Fibroblast of gingiva (primary cell): ENCODE measurements at places on chromosomes 2 and 18.

DNA sequence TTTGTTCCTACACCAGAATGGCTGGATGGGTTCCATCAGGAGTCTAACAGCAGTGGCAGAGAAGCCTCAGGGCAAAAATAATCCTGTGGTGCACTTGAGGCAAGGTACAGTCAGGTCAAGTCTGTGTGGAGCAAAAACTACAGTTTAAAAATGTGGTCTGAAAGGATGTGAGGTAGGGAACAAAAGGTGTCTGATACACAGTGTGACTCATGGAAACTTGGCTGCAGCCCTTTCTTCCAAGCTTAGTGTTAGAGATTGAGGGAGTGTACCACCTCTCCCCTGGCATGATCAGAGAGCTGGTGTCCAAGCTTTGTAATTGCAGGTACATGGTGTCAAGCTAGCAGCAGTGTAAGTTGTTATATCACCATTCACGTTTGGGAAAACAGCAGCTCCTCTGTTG, 8.9 kb downstream of the ANKAR start:
- no peak for DNase-seq

DNA sequence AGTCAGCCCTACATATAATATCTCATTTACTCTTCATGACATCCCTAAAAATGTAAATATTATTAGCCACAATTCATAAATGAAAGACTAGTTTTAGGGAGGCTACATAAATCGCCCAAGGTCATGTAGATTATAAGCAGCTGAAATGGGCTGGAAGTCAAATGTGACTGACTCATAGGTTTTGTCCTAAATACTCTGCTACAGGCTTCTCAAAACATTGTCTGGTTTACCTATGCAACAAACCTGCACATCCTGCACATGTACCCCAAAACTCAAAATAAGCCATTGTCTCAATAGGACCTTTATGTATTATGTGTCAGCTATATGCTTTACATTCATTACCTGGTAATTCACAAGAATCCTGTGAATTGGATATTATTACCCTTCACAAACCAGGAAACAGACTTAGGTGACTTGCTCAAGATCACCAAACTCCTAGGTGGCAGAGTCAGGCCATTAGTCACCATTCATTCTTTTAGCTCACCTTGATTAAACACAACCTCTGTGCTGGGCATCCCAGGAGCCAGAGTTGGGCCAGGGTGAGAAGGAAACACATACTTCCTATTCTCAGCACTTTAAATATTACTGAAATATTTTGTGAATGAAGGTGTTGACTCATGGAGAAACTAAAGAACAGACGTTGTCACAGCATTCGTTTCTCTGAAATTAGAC, 69.4 kb upstream of the CPO start:
- no peak for DNase-seq

DNA sequence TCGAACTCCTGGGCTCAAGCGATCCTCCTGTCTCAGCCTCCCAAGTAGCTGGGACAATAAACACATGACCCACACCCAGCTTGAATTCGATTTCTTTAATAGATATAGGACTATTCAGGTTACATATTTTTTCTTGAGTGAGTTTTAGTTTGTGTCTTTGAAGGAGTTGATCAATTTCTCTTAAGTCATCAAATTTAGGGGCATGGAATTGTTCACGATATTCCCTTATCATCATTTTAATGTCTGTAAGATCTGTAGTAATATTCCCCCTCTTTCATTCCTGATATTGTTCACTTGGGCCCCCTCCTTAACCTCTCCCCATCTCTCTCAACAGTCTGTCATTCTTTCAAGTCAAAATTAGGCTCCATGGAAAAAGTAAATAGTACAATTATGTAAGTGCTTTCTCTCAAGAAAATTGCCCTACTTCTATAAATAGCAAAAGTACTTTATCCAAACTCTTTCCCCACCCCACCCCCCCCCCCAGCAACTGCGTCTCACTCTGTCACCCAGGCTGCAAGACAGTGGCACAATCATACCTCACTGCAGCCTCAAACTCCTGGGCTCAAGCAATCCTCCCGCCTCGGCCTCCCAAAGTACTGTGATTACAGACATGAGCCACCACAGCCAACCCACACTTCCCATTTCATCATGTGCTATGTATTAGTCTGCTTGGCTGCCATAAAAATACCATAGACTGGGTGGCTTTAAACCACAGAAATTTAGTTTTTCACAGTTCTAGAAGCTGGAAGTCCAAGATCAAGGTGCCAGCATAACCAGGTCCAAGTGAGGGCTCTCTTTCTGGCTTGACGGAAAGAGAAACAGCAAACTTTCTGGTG, 20.1 kb downstream of the WDR33 start:
- DNase-seq, result no peak

DNA sequence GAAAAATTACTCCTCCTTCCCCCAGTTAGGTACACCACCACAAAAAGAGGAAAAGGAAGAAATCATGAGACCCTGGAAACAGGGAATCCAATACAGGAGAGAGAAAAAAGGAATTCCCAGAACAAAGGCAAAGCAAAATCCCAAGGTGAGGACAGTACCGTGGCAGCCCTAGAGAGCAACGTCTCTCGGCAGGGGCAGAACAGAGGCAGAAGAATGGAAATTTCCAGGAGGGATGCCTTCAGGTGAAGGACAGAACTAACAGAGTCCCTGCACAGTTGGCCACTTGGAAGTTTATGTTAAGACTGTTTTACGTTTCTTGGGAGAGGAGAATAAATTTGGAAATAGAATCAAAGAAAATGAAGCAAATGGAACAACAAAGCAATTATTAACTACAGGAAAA, 27.7 kb downstream of the GRB14 start:
- no peak for DNase-seq

- DNase-seq, result no peak
Observed at GRCh38 chr2:216399621-216400020, 12.7 kb upstream of the SMARCAL1 start.

DNA sequence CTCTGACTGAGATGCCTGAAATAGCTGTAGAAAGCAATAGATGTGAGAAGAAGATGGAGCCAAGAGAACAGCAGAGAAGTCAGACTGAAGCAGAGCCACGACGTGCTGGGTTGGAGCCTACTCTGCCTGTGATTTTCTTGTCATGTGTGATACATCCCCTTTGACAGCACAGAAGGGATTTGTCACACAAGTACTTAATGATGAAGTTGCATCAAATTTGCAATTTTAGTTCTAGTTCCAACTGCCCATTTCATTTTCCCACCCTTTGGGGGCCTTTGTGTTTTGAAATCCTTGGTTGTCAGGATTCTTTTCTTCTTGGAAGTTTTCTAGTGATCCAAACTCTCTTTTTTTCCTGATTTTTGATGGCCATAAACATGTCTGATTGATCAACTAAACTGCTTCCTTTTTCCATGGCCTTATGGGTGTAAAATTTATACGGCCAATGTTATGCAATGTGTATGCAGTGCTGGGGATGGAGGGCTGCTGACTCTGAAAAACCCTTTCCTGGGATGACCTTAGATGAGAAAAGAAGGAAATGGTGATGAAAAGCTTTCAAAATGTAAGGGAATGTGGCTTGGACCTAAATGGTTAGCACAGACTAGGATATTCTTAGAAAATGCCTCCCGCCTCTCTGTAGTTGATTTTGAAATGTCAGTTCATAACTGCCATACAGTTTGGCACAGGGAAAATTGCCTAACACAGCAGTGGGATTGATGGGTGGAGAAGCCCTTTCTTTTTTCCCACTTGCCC, 9.6 kb upstream of the B3GNT2 start:
- DNase-seq, result no peak

DNA sequence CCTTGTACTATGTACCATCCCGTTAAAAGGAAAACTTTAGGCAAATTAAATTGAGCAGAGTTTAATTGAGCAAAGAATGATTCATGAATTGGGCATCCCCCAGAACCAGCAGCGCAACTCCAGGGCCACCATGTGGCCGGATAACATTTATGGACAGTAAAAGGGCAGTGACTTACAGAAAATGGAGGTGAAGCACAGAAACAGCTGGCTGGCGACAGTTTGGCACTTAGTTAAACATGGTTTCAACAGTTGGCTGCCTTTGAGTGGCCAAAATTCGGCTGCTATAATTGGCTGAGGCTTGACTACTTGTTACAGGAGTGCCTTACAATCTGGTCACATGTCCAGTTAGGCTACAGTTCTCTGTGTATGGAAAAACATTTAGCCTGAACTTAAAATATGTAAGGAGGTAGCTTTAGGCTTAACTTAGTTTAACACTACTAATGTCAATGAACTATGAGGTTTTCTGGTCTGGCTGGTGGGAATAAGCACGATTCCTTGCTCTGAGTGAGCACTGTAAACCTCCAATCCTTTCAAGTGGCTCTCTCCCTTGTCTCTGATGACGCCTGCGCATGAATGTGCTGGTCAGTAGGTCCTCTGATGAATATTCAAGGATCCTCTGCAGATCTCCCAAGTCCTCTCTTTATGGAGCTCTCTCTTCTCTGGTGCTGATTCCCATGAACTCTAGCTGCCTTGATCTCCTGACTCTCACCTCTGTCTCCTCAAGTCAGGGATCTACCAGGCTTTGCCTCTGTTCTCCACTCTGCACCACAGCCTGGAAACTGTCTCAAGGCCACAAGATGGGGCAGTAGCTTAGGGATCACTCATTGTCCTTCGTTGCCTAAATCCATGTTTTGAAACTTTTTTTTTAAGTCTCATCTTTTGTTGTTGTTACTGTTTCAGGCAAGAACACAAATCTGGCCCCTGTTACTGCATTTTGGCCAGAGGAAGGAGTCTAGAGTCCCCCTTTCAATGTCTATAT, 24.4 kb upstream of the RAB31 start:
- peak; percentile 76 for DNase-seq

- no peak for DNase-seq
Observed at GRCh38 chr2:85547859-85548607, 9.1 kb downstream of the MAT2A start.

DNA sequence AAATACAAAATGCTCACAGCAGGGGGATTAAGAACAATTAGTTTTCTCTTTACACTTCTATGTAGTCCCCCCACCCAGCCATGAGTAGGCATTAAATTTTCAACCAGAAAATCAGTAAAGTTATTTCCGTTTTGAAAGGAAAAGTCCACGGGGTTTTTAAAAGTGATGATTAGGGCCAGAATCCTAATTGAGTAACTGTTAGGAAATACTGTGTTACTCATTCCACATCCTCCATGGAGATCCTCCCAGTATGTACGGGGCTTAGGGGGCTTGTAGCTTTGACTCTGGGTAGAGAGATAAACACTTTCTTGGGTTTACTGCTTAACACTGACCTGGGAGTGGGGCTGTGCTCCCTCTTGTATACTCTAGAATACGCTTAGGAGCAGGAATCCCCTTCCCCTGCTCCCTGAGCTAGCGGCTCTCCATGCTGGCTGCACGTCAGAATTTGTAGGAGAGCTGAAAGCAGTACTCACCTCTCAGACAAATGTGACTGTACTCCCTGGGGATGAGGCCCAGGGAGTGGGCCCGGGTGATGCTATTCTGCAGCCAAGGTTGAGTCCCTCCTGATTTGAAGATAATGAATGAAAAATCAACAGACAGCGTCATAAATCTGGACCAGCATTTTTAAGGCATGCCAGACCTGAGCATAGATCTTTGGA, 100.5 kb downstream of the SLC4A3 start:
- DNase-seq, result no peak

GRCh38 chr2:101151859-101152271, 683 bp upstream of the TBC1D8 start:
- no peak for DNase-seq

- no peak for DNase-seq
Observed at GRCh38 chr18:8659609-8660242, 45.6 kb upstream of the MTCL1 start.

DNA sequence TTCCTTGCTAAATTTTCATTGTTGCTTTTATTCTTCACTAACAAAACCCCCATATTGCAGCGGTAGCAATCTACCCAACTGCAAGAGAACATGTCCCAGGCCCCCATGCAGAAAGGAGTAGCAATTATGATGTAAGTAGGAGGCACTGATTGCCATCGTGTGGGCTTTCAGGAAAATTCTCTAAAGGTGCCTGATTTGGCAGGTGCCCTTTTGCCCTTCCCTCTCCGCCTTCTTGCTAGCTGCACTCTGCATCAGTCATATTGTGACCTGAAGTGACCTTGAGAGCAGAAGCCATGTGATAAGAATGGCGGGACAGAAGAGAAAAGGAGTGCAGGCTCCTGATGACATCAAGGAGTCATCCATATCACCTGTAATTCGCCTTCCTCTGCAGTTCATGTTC, 112.1 kb downstream of the NCKAP5 start:
- DNase-seq, result no peak

- no peak for DNase-seq
Observed at GRCh38 chr18:52394602-52395001, 54.6 kb downstream of the DCC start.

GRCh38 chr2:120715941-120716340, 19.7 kb upstream of the GLI2 start:
- no peak for DNase-seq

GRCh38 chr2:218970894-218971293, 11.4 kb downstream of the CDK5R2 start:
- DNase-seq, result no peak

GRCh38 chr2:197573608-197574007, 57.7 kb downstream of the MOB4 start:
- no peak for DNase-seq

DNA sequence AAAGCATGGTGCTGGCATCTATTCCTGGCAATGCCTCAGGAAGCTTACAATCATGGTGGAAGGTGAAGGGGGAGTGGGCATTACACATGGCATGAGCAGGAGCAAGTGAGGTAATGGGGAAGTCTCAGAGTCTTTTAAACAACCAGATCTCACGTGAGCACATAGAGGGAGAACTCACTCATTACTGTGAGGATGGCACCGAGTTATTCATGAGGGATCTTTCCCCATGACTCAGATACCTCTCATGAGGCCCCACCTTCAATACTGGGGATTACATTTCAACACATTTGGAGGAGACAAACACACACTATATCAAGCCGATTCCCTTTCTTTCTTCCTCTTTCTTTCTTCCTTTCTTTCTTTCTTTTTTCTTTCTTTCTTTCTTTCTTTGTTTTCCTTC, 47.9 kb upstream of the FANCL start:
- no peak for DNase-seq

GRCh38 chr2:63643486-63643885, 54.7 kb downstream of the MDH1 start:
- no peak for DNase-seq

DNA sequence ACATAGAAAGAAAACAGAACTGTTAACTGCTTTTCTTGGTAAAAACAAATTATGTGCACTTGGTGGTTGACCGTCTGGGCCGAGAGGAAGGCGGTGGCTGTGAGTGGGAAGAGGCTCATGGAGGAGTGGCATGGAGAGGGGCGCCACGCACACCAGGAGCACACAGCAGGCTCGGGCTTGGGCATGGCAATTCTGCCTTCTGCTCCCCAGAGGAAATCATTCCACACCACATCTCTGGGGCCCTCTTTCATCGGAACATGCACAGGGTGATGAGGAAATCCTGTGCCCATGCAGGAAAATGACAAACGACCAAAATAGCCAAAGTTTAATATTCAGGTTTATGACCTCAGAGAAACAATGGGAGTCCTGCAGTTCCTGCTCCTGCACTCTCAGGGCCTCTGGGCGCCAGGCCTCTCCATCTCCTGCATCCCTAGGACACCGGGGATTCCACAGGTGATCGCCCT, 26.4 kb downstream of the WDFY1 start:
- no peak for DNase-seq
